ENCODE measurements at places on chromosomes 12 and 14.

DNA sequence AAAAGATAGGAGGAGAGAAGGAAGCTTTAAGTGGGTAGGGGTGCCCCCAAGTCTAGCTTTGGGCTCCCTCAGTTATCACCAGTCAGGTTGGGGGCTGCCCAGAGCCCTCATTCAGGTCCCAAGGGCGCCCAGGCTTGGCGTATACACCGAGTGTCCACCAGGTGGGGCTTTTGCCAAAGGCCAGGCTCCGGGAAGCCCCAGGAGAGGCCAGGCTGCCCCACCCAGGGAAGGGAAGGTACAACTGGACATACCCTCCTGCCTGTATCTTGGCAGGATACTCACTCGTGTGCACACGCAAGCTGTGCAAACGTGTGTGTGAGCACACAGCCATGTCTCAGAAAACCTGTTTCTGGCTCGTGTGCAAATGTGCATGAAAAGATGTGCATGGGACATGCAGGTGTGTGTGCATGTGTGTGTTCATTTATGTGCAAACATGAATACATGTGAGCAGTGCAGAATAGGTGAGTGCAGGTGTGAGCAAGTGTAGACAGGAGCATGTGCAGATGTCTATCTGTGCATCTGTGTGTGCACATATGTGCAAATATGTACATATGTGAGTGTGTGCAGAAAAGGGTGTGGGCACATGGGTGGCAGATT is 103.9 kb upstream of the MYL2 start:
- peak; percentile 67 for DNase-seq

GRCh38 chr12:42887657-42888056 is 298.1 kb upstream of the PRICKLE1 start:
- DNase-seq, result no peak

GRCh38 chr12:63525831-63526230 is 142.5 kb downstream of the DPY19L2 start:
- DNase-seq, result no peak

GRCh38 chr12:109418848-109419480 is 58.1 kb downstream of the KCTD10 start:
- DNase-seq, result no peak

- DNase-seq, result no peak
Measured at GRCh38 chr12:39915249-39915648, 190.6 kb downstream of the SLC2A13 start.

GRCh38 chr12:102958073-102958829 is 777 bp downstream of the ASCL1 start:
- DNase-seq, result no peak

DNA sequence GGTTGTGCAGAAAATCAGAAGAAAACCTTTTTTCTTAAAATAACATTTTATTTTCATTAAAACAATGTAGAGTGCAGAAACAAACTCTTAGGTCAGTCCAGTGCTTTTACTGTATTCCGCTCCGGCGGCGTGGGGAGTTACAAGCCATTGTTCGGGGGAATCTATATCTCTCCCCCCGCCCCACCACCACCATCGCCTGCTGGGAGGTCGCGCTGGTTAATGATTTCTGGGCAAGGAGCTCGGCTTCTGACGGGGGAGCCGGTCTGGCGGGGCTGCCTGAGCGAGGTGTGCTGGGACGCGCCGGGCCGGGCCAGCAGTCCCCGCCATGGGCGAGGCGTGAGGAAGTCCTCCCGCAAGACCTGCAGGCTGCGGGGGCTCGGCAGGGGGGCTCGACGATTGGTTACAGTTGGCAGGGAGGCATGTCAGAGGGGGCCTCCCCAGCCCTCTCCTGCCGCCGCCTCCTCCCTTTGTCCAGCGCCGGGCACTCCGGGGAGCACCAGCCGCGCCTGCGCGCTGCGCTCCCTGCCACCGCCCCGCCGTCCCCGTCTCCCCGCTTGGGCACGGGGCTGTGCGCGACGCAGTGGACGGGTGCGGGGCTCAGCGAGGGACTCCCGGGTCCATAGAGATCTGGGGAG is 1.0 kb upstream of the DUSP6 start:
- peak; percentile 92 for DNase-seq

GRCh38 chr12:130162267-130162666 is at the start of gene FZD10:
Gene FZD10 (plus strand): TSS chr12:130162464. CDS start chr12:130162943, 479 bp downstream.
- DNase-seq, result no peak

DNA sequence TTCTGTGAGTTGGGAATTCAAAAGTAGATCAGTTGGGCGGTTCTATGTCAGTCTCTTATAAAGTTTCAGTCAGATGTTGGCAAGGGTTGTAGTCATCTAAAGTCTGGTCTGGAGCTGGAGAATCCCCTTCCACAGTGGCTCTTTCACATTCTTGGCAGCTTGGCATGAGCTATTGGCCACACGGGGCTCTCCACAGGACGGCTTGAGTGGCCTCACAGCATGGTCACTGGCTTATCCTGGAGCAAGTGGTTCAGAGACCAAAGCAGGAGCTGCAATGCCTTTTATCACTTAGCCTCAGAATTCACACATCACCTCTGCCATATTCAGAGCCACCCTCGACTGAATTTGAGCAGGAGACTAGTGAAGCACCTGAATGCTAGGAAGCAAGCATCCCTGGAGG is 7.1 kb upstream of the KICS2 start:
- no peak for DNase-seq

- DNase-seq, result no peak
Measured at GRCh38 chr12:713281-713875, 39.0 kb upstream of the WNK1 start.

GRCh38 chr12:117875744-117876435 is 92.9 kb downstream of the KSR2 start:
- peak; percentile 41 for DNase-seq

- no peak for DNase-seq
Measured at GRCh38 chr12:24943947-24944600, 4.8 kb downstream of the BCAT1 start.

DNA sequence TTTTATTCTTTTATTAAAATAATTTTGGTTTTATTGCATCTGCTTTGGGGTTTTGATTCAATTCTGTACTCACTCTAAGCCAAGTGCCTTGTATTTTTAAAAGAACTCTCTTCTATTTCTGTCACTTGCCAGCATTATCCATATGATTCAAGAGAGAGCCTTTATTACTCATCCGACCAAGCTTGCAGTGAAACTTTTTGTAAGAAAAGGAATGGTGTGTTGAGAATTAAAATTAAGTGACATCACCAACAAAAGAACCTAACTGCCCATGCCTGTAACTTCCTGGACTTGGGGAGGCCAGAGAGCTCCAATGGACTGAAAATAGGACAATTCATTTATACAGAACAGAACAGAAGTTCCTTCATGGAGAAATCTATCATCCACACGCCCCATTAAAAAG is 52.1 kb downstream of the GALNT4 start:
- no peak for DNase-seq

DNA sequence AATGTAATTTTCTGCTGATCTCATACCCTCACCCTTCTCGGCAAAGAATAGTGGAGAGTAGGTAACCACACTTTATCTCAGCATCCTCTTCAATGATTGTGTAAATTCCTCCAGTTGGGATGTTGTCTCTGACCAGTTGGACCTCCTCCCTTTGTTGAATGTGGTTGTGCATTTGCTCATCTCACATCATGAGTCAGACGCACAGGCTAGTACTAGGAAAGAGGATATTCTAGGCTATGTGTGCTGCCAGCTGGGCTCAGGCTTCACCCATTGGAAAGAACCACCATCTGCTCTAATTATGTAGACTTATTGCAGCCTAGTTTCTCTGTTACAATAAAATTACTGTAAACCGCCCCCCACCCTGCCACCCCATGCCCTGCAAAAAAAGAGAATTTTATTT is 90.3 kb downstream of the LMO3 start:
- DNase-seq, result peak; percentile 0

DNA sequence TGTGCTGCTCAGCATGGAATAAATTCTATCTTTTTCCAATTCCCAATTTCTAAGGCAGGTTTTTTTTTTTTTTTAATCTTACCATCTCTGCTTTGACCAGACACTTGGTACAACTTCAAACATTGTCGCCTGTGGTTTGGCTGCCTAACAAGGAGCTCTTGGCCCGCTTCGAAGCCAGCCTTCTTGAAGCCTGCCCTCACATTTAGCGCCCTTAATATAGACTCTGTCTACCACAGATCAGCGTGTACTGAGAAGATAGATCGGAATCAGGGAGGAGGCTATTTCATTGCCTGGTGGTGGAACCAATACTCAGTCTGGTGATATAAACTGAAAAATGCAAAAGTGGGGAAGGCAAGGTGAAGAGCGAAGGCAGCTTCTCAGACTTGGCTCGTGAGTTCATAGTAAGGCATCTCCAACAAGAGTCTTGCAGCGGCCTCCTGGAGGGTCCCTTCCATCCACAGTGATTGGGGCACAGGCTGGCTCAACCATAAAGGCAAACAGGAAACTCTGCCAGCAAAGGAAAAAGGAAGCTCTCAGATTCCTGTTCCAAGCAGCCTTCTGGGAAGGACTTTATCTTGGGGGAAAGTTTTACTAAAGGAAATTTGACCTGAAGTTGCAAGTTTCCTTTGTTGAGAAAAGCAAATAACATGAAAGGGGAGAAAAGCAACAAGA is 103.2 kb upstream of the BCL2L14 start:
- no peak for DNase-seq

DNA sequence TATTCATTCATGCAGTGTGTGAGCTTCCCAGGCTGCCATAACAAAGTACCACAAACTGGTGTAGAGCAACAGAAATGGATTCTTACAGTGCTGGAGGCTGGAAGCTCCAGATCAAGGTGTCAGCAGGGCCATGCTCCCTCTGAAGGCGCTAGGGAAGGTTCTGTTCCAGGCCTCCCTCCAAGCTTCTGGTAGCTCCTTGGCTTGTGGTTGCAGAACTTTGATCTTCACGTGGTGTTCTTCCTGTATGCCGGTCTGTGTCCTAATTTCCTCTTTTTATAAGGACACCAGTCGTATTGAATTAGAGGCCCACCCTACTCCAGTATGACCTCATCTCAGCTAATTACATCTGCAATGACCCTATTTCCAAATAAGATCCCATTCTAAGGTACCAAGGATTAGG is 3.1 kb downstream of the OTUB2 start:
- DNase-seq, result peak; percentile 81

DNA sequence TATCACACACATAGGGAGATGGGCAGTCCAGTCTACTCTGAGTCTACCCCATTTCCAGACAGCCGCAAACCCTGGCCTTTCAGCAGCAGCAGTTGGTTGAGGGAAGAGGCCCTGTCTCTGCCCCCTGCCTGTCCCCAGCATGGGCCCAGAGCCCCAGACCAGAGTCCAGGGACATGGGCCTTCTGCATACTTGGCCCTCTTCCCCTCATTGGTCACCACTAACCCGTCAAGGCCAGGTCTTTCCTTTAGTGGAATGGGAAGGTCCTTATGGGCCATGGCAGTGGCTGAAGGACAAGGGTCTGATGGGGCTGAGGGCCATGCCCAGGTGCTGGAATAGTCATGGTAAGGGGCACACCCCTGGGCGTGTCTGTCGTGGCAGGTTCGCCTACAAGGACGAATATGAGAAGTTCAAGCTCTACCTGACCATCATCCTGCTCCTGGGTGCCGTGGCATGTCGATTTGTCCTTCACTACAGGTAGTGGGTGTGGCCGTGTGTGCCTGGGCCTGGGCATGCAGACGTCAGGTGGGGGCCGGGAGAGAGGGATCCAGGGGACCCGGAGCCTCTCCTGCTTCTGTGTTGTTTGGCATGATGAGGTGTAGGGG is 39.3 kb downstream of the TMEM120B start:
- DNase-seq, result no peak

- DNase-seq, result no peak
Measured at GRCh38 chr14:22797017-22797917, 18.0 kb downstream of the SLC7A7 start.

DNA sequence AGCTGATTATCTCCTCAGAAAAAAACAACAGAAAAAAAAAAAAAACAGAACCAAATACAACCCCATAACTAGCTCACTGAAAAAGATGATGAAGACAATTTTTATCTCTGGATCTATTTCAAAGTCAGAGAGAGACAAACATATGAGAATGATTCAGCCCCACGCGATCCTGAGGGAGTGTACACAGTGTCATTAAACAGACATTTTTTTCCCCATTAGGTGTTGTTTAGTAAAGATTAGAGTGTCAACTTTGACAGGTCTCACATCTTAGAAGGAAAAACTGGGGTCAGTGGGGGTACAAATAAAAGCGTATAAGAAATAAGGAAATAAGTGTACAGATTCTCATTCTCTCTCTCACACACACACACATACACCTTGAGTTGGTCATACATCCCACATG is 635.4 kb downstream of the NRXN3 start:
- DNase-seq, result no peak
